ENCODE measurements at places on chromosomes 1 and 21. TPM values are rescaled to one million over a fixed set of nuclear protein-coding genes. Genes with fewer than 3 reads are reported as not detected.

Gene FAM151A
- total RNA-seq, result not detected

Gene PEX14
- 9.8 TPM for total RNA-seq

Gene KDF1
- total RNA-seq, result 0.09 TPM

Gene SYCP1
- total RNA-seq, result not detected

Gene LIN28A
- under 0.01 TPM for total RNA-seq

Gene SPATA46
- total RNA-seq, result not detected

Gene NUP210L
- total RNA-seq, result 0.17 TPM

Gene SEMA4A
- 1.6 TPM for total RNA-seq

Measured in bronchial smooth muscle cell (primary cell).